ENCODE measurements at places on chromosomes 7 and 10.

- DNase-seq = peak; percentile 35
Measured at GRCh38 chr10:119973281-119973680, 80.8 kb downstream of the SEC23IP start.

DNA sequence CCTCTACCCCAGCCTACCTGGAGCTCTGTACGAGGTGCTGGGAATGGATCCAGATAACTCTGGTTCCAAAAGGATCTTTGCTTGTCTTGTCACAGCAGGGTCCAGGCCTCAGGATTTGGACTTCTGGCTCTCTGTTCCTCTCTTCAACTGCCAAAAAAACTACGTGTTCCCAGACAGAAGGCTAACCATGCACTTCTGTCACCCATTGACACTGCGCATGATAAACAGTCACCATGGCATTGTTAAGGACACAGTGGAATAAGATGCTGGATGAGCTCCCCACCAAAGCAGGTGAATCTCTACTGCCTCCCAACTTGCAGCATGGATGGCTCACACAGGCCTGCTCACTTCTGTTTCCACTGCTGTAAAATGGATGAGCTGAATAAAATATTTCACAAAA, 637.9 kb downstream of the TNS3 start:
- no peak for DNase-seq

- DNase-seq = no peak
Measured at GRCh38 chr7:40599836-40600235, 465.0 kb downstream of the SUGCT start.

GRCh38 chr10:74063256-74063655, 65.3 kb downstream of the VCL start:
- no peak for DNase-seq

DNA sequence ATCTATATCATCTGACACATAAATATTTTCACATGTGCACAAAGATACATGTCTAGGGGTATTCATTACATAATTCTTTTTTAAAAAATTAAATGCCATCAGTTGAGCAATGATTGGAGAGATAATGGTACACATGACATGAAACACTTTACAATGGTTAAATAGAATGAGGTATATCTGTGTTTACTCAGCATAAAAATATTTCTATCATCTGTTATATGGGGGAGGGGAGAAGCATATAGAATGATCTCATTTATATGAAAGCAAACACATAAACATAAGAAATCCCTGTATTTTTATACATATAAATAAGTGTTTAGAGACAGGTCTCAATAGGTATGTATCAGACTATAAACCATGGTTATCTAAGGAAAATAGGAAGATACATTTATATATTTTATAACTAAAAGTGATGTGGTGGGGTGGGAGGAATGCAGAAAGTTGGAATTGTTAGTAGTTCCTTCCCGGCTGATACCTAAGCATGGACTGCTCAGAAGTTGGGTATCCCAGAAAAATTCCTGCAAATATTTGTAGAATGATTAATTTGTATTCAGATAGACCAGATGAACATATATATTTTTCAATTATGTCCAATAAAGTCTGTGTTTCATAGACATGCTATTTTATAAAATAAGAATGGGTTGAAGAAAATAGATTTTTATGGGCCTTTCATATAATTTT, 75.1 kb downstream of the SHOC2 start:
- no peak for DNase-seq

DNA sequence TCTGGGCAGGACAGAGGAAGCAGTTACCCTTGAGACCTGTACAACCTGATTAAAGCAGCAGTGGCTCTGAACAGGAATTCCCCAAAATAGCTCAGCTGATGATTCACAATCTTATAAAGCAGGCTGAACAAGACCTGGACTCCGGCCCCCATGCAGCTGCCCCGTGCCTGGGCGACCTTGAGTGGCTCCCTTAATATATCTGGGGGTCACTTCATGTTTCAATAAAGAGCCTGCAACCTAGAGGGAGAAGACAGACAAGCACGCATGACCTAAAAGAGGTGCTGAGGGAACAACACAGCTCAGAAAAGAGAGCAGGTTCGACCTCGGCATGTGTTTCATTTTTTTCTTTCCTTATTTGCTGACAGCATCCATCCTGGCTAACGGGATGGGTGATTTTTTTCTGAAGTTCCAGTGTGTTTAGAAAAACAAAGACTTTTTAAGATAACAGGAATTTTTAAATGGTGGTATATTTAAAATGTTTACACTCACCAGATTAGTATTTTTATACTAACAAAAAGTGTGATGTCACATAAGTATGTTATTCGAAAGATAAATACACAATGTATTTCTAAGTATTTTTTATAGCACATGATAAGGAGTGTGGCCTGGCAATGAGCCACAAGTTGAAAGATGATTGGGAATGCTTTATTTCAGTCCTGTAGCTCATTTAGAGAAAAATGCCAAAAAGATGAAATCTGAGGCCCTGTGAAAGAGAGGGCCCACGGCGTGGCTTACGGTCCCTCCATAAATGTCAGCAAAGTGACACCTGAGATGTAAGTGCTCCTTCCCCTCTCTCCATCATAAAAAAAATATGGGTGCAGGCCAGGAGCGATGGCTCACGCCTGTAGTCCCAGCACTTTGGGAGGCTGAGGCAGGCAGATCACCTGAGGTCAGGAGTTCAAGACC, 161.3 kb downstream of the SLIT1 start:
- no peak for DNase-seq

DNA sequence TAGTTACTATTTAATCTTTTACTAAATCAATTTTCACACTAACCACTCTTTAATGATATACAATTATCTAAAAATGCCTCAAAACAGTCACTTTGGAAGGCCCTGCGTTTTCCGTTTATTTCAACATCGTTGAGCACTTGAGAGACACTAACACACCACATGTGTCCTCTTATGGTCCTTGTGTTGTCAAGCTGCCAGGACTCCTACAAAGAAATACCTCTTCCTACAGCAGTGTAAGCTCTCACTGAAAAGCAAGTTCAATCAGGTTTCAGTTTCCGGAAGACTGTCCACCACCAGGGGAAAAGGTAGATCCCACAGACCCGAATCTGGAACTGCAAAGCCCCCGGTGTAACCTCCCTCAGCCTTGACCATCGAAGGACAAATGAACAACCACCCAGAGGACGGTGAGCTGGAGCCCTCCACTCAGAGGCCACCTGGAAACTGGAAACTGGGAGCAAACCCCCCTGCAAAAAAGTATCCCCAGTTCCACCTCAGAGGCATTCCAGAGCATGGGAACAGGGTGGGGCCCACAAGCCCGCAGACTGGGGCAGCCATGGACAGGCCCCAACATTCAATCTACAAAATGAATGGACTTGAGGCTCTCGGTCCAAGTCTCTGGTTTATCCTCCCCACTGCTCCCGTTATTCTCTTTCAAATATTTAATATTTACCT, 37.6 kb downstream of the KCNH2 start:
- no peak for DNase-seq

DNA sequence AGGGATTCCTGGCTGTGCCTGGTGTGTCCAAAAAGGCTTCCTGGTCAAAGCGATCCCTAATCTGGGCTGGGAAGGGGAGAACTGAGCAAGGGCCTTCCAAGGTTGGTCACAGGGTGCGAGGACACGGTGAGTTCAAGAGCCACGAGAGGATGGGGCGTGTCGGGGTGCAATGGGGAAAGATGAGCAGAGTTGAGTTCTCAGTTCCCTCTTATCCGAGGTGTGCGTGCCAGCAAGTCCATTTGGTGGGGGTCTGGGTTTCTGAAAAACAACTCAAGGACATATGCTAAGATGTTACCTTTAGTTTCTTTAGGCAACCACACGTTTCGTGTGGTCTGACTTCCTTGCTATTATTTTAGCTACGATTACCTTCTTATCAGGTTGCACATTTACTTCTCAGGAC, 1.3 kb downstream of the ZNF775 start:
- DNase-seq = no peak

GRCh38 chr10:125093199-125093973, 67.0 kb downstream of the CTBP2 start:
- DNase-seq = no peak

DNA sequence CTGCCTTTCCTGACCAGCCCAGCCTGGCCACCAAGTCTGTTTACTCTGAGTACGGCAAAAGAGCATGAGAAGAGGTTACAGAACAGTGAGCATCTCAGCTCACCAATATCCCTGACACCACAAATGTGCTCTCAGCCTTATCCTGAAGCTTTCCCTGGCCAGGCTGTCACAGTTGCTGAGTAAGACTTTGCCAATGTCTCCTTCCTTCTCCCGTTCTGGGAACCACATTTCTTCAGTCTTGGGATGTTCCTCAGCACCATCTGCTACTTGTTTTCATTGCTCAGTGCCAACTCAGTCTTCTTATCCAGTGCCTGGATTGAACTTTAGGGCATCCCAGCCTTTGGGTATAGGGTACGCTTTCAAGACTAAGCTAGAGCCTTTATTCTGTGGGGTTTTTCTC, 7.1 kb upstream of the KCNIP2 start:
- DNase-seq = no peak

DNA sequence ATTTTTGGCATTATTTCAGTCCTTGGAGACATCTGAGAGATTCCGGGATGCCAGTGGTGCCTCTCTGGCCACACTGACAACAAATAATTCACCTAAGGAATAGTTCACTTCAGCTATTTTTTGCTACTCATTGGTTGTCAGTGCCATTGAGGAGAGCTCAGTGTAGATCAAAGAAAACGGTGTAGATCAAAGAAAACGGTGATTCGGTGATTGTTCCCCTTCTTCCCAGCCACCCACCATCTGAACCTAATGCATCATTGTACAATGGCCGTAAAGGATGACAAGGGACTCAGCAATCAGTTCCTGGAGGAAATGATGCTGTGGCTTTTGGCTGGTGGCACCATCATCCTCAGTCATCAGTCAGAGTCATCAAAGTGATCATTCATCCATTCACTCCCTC, 80.6 kb downstream of the PTPRZ1 start:
- DNase-seq = no peak

GRCh38 chr10:5503477-5503835, 4.1 kb upstream of the CALML5 start:
- peak; percentile 70 for DNase-seq

DNA sequence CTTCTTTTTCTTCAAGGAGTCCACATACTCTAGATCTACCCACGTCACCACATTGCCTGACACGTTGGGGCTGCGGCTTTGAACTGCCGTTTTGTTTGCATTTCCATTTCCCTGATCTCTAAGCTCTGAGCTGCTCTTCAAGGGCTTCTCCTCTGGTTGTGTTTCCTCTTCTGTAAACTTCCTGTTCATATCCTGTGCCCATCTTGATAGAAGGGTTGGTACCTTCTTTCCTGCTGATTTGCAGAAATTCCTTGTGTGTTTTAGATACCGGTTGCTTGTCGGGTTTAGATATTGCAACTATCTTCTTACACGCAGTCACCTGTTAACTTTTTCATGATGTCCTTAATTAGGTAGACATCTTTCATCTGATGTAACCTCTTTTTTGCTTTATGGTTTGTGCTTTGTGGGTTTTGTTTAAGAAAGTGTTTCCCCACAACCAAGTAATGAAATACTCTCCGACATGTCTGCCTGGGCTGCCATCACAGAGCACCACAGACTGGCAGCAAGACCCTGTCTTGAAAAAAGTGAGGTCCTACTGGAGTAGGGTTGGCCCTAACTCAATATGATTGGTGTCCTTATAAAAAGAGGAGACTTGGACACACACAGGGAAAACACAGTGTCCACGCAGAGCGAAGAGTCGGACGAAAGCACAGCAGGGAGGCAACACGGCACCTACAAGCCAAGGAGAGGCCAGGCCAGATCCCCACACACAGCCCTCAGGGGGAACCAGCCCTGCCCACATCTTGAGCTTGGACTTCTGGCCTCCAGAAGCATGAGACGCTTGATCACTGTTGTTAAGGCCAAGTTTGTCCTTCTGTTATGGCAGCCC, 99.1 kb upstream of the PDGFA start:
- DNase-seq = no peak

DNA sequence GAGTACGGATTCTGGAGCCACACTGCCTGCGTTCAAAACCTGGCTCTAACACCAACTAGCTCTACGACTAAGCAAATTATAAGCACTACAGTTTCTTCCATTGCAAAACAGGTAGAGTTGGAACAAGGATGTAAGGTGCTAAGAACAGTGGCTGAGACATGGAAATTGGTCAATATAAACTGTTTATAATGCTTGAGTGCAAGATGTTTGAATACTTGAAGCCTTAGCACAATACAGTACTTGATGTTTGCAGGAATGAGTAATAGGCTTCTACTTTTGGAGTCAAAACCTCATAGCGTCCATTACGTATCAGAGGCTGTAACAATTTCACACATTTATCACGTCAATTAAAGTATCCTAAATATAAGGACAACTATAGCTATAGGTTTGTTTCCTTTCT, 6.9 kb downstream of the NT5C2 start:
- DNase-seq = no peak

DNA sequence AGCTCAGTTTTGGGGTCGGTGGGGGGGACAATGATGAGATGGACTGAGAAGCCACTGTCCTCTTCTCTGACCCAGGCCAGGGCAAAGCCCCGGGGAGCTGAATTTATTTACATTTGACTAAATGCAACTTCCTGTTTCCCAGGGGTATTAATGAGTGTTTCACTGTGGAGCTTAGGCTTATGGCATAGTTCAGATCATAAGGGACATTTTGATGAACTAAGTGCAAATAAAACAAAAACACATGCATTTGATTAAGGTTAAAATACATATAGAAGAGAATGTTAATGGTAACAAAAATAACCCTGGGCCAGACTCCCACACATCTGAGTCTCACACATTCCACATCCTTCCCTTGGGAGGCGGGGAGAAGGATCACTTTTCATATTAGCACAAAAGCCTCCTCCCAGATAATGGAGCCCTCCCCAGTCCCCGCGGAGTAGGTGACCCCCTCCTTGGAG, 320.6 kb downstream of the FRMD4A start:
- DNase-seq = no peak

DNA sequence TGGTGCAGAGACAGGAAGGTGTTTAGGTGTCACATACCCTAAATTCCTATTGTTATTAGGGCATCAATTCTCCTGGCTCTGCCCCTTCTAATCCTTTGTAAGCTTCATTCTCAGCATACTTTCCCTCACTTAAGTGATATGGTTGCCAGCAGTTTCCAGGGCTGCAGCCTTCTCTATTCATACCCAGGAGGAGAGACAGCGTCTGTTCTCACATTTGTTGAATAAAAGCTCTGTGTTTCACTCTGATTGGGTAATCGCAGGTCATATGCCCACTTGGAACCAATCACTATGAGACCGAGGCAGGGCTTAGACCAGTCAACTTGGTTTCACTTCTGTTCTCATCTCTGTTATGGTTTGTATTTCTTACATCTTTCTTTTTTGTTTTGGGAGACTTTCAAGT, 109.6 kb upstream of the MTPN start:
- DNase-seq = peak; percentile 57

GRCh38 chr7:81439591-81439990, 330.3 kb downstream of the HGF start:
- no peak for DNase-seq

DNA sequence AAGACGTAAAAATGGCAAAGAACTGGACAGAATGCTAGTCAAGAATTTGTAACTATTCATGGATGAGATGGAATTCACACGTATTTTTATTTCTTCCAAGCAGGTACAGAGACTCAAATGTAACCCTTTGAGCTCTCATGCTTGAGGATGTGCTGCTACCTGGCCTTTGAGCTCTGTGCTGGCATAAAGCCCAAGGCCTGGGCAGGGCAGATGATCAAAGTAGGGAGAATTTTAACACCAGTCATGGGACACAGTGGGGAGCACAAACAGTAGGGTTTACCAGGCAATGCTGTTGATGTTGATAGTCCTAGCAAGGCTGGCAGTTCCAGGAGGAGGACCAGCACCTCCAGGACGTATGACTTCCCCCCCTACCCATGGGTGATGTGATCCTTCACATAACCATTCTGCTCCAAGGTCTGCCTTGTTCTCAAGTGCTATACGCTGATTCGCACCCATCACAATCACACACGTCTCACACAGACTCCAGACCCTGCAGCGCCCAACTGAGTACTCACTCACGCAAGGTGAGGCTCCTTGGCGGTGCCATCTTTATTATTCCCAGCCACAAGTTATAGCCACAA, 48.6 kb upstream of the DLG5 start:
- DNase-seq = no peak
